HuH-7.5 (cell line): ENCODE measurements at places on chromosomes 11 and 22.

- DNase-seq: no peak
Observed at GRCh38 chr11:50412832-50413231, 380.2 kb downstream of the OR4C45 start.

GRCh38 chr11:30257058-30257457, 26.2 kb downstream of the FSHB start:
- no peak for DNase-seq

GRCh38 chr11:87970762-87971161, 204.5 kb downstream of the RAB38 start:
- DNase-seq: no peak

GRCh38 chr11:69153661-69154060, 2.1 kb upstream of the SMIM38 start:
- DNase-seq: no peak

DNA sequence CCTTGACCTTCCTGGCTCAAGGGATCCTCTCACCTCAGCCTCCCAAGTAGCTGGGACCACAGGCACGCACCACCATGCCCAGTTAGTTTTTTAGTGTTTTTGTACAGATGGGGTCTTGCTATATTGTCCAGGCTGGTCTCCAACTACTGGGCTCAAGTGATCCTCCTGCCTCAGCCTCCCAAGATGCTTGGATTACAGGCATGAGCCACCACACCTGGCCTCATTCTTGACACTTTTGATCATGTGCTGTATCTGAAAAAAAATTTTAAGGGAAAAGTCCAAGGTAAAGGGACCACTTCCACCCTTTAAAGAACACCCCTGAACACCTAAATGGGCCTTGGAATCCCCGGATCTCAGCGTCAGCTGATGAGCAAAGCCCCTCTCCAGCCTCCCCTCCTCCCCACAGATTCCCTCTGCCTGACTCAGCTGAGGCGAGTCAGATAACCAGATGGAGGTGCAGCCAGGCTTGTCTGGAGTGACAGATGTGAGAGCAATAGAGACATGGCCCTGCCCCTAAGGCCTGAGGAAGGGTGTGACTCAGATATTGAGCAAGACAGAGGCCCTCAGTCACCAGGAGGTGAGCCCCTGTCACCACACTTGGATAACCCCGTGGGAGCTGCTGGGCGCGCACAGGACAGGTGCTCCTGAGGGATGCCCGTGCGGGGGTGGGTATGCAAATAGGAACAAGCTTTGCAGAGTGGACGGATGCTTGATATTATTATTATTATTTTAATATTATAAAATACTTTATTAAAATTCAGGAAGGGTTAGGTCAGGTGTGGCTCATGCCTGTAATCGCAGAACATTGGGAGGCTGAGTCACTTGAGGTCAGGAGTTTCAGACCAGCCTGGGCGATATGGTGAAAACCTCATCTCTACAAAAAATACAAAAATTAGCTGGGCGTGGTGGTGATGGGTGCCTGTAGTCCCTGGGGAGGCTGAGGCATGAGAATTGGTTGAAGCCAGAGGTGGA, 5.0 kb upstream of the CCDC88B start:
- peak; percentile 64 for DNase-seq
